Gastroesophageal sphincter (tissue), 4 donors: ENCODE measurements at places on chromosomes 16 and 17.

DNA sequence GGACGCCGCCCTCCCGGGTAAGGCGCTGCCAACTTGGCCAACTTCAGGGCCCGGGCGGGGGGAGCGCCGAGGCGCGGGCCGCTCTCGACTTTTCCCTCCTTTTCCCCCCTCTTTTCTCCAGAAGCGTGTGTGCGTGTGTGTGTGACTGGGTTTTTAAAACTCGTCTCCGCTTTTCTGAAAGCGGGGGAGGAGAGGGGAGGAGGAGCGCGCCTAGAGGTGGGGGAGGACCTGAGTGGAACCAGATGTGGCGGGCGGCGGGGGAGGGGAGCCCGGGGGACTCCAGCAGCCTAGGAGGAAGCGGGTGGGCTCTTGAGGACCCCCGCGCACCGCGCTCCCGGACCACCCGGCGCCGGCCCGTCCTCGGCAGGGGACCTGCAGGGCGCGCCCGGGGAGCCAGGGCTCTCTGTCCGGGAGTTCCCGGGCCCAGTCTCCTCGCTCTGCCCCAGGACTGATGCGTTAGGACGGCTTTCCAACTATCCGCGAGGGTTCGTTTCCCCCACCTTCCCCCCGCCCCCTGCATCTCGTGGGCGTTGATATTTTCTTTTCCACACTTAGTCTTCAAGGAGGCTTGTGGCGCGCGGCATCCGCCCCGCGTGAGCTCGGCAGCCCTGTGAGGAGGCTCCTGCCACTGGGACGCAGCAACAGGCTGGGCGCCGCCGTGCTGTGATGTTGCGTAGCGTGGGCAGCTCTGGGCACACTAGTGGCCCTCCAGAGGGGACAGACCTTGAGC is 599 bp downstream of the MRC2 start:
- ATAC-seq = peak; percentile 39

DNA sequence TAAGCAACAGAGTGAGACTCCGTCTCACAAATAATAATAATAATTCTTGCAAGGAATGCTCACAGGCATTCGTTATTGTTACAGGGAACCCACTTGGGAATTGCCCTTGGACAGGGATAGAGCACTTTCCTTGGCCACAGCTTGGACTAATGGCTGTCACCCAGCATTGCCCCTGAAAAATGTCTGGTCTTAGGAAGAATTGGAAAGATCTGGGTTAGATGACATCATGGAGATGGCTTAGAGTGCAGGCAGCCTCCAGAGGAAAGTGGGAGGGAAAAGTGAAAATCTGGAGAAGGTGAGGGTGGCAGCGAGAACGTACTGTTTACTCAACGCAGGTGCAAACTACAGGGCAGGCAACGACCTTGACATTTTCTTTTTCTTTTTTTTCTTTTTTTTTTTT is 59.3 kb upstream of the MRTFB start:
- ATAC-seq = no peak

DNA sequence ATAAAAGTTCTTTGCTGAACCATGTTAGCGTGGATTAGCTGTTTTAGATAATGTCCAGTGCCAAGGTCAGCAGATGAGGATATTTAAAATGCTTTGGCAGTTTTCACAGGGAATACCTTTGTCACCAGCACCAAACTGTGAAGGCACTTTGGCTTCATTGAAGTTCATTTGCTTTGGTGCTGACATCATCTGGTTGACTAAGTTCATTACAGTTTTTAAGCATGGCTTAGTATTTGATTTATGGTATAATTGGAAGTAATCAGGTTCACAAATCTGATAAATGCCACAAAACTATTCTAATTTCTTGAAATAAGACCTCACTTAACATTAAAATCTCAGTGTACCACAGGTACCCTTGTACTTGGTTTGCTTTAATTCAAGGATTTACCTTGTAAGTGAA is 4.3 kb downstream of the GID4 start:
- ATAC-seq = no peak

GRCh38 chr16:11639925-11640899 is 28.0 kb upstream of the SNN start:
- peak; percentile 95 for ATAC-seq

DNA sequence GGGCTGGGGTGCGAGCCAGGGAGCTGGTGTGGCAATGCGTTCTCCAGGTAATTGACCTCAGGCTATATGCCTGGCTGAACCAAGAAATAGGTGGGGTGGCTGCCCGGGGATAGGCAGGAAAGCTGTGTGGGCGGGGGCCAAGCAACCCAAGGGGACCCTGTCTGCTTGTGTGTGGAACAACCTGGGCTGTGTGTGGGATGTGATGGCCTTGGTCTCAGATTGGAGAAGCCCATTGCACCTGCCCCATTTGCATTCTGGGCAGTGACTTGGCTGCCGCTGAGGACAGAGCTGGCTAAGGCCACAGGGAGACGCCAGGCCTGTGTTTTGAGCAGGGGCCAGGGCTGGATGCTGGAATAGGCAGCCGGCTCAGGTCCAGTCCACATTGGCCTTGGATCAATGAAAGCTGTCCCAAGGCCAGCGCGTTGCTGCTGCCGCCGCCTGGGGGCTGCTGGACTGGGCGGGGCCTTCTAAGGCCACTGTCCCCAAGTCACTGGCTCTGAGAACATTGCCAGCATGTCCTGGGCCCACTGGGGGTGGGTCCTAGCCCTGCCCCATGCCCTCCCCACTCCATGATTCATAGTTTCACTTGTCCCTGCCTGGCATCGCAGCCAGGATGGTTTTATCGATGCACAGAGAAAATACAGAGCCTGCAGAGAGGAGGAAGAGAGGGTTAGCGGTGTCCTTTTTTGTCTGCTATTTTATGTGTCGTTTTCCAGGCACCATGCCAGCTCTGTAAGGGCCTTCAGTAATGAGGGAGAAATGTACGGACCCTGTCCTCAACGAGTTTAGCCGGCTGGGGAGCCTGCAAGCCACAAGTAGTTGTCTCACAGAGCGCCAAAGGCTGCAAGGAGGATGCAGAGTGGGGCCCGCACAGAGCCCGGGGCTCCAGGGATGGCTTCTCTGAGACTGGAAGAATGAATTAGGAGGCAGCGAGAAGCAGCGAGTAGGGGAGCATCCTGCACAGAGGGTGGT is 43.9 kb downstream of the NKD1 start:
- peak; percentile 76 for ATAC-seq

DNA sequence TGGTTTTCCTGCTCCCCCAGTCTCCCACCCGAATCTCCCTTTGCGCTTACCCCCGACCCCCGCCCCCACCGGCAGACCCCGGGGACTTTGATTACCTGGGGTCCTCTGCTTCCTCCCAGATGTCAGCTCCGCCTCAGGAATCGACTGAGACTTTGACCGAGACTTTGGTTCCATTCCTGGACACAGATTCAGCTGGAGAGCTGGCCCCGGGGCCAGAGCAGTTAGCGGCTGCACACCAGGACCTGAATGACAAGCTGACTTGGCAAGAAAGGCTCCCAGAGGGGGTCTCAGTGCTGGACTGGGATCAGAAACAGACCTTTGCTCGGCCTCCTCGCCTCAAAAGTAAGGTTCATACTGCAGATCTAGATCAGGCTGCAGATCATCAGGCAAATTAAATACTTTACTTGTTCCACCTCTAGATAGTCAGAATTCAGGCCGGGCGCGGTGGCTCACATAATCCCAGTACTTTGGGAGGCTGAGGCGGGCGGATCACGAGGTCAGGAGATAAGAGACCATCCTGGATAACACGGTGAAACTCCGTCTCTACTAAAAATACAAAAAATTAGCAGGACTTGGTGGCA is 60.3 kb upstream of the FBXO47 start:
- ATAC-seq = peak; percentile 20

DNA sequence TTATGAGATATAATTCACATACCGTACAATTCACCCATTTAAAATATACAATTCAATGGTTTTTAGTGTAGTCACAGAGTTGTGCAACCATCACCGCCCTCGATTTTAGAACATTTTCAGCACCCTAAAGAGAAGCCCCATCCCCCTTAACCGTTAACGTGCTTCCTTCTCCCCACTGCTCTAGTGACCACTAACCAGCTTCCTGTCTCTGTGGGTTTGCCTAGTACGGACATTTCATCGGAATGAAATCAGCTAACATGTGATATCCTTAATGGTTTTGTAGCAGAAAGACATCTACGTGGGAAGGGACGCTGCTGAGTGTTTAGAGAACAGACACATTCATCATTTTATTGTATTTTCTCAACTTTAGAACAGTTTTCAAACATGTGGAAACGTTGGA is 80.8 kb upstream of the HSBP1 start:
- ATAC-seq = no peak

DNA sequence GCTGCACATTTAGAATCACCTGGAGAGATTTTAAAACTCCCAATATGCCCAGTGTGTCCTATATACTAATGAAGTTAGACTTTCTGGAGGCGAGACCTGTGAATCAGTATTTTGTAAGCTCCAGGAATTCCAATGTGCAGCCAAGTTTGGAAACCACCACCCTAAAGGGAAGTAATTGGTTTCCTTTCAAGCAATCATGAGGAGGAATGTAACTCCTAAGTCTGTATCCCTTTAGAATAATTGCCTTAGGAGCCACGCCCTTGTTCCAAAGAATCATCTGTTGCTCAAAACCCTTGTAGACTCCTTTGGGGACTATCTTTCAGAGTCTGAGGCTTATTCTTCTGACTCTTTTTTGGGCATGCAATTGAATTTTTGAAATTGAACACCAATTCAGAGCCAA is 84.4 kb downstream of the DNAH9 start:
- ATAC-seq = peak; percentile 67

- ATAC-seq = no peak
These were observed 56.2 kb upstream of the RPL38 start for GRCh38 chr17:74147056-74147835.

GRCh38 chr16:2817340-2818271 is 569 bp downstream of the PRSS21 start:
- ATAC-seq = no peak

- ATAC-seq = no peak
These were observed 338.9 kb downstream of the CA10 start for GRCh38 chr17:51819341-51820219.
